NB4 (cell line): ENCODE measurements at places on chromosomes 13 and 19.

DNA sequence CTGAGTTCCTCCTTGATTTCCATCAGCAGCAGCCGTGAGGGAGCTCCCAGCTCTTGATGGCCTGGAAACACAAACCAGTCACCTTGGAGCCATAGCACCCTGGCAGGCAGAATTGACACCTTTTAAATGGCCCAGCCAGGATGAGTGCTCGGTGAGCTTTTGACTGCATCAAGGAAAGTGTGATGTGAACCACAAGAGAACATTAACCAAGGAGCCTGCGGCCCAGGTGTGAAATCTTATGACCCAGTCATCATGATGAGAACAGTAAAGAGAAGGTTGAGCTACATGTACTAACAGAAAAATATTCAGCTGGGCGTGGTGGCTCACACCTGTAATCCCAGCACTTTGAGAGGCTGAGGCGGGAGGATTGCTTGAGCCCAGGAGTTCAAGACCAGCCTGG lies 22.8 kb downstream of the SUGP2 start:
- DNase-seq, result no peak

- no peak for DNase-seq
These were observed 255.9 kb upstream of the STARD13 start for GRCh38 chr13:33541456-33541855.

GRCh38 chr13:94248454-94249228 lies 230.8 kb downstream of the DCT start:
- DNase-seq, result no peak

DNA sequence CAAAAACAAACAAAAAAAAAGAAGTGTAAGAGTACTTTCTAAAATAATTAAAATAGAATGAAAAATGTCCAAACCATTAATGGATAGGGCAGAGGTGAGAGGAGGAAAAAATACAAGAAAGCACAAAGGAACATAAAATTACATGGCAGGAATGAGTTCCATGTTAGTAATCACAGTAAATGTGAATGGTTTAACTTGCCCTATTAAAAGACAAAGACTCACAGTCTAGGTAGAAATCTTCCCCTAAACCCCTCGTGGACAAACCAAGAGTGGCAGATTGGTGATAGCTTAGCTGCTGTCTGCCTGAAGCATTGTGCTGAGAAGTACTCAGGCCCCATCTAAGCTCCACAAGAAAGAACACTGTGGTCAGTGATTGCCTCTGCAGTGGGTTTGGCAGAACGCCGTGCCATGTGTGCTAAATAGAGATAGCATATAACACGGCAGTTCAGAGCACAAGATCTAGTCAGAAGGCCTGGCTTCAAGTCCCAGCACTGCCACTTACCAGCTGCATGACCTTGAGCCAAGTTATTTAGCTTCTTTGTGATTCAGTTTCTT lies 103.5 kb downstream of the DPF1 start:
- no peak for DNase-seq

GRCh38 chr19:35760711-35761349 lies 2.9 kb downstream of the PROSER3 start:
- no peak for DNase-seq

DNA sequence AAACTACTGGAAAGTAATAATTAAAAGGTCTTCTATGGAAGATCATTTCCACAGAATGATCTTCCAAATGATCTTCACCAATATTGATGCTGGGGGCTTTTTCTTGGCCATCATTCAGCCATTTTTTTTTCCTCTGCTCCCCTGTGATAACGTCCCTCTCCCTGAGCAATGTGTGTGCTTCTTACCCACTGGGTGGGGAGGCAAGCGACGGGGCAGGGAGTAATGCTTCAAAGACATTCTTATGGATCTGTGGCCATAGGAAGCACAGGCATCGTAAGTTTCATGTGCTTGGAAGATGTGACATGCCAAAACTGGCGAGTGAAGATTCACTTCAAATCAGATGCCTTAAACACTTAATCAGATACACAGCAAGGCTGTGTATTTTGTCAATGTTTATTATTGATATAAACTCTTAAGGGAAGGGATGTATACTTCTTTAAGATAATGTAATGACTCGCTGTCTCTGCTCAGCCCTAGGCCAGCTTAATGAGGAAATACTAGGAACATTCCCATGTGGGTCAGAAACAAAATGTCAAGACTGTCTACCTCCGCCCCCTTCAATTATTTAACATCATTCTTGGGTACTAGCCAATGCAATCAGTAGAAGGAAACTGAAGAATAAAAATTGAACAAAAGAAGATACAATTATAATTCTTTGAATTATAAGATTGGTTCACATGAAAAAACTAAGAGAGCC lies 34.1 kb upstream of the SERPINE3 start:
- DNase-seq, result no peak

GRCh38 chr19:13781547-13781946 lies 7.3 kb downstream of the C19orf53 start:
- DNase-seq, result no peak

- DNase-seq, result no peak
These were observed 1185.8 kb downstream of the UQCRFS1 start for GRCh38 chr19:28027116-28027515.

GRCh38 chr19:2547721-2548120 lies 71.8 kb downstream of the GADD45B start:
- DNase-seq, result no peak

- no peak for DNase-seq
These were observed 71.0 kb downstream of the RASL11A start for GRCh38 chr13:27341616-27342015.

- DNase-seq, result peak; percentile 63
These were observed 32.8 kb downstream of the ZSWIM9 start for GRCh38 chr19:48203222-48203793.

DNA sequence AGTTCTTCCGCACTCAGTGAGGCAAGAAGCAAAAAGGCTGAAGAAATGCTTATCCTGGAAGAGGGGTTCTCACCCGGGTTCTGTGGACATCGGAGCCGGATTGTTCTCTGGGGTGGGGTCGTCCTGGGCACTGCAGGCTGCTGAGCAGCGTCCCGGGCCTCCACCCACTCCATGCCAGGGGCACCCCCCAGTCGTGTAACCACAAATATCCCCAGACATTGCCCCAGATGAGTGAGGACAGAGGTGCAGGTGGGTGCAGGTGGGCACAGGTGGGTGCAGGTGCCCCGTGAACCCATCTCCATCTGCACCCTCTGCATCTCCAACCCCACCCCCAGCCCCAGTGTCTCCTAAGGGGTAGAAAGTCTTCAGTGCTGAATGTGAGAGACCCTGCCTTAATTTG lies 67.5 kb downstream of the GNG7 start:
- DNase-seq, result no peak

DNA sequence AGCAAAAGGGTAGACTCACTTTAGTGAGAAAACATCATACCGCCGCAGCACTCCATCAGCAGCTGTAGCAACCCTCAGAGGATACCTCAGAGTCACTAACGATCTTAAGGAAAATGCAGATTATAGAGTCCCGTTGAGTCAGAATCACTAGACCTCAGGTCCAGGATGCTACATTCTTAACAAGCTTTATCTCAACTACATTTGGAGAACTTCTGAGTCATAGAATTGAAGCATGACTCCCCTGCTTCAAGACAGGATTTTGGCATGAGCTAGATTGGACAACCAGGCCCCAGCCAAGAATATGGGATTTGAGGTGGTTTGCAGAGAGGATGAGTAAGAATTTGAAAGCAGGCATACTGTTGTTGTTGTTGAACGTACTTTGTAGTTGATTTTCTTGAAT lies 118.9 kb upstream of the UBL3 start:
- no peak for DNase-seq

- no peak for DNase-seq
These were observed 267.6 kb upstream of the SLITRK6 start for GRCh38 chr13:86066611-86067365.

- DNase-seq, result no peak
These were observed 10.6 kb downstream of the KLF2 start for GRCh38 chr19:16335226-16335625.

- DNase-seq, result no peak
These were observed 643.4 kb downstream of the OLFM4 start for GRCh38 chr13:53672005-53672404.

- peak; percentile 95 for DNase-seq
These were observed 6.9 kb downstream of the PKN1 start for GRCh38 chr19:14440049-14440448.

GRCh38 chr13:75353781-75354193 lies 128.2 kb downstream of the TBC1D4 start:
- no peak for DNase-seq

- no peak for DNase-seq
These were observed 1.2 kb downstream of the PTPRS start for GRCh38 chr19:5339198-5339949.

GRCh38 chr19:47408156-47408938 lies 11.0 kb downstream of the MEIS3 start:
- peak; percentile 31 for DNase-seq

GRCh38 chr19:28715157-28715556 lies 497.8 kb downstream of the UQCRFS1 start:
- peak; percentile 77 for DNase-seq

DNA sequence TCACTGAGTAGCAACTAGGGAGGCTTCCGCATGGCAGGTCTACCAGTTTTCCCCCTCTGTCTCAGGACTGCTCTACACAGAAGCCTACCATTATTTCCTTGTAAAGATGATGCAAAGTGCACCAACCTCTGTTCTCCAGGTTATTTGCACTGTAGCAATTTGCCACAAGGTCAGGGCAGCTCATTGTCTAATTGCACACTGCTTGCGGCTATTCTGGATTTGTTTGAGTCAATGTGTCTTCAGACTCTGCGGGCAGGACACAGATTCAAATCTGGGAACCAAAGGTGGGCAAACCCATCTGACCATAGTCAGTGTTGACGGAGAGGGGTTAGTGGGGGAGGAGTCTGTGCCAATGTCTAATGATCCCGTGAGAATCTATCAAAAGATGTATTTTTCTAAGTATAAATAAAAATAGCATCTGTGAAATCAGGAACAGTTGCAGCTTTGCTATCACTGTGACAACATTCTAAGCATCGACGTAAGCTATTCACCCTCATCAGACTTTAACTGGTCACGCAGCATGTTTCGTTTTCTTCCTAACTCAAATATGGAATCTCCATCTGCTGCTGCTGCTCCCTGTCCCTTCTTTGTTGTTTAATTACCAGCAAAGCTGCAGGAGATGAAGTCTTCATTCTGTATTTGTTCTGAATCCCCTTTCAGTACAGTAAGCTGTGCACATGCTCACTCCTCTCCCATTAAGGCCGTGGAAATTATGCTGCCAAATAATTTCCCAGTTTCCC lies 26.4 kb downstream of the CYSLTR2 start:
- DNase-seq, result no peak

DNA sequence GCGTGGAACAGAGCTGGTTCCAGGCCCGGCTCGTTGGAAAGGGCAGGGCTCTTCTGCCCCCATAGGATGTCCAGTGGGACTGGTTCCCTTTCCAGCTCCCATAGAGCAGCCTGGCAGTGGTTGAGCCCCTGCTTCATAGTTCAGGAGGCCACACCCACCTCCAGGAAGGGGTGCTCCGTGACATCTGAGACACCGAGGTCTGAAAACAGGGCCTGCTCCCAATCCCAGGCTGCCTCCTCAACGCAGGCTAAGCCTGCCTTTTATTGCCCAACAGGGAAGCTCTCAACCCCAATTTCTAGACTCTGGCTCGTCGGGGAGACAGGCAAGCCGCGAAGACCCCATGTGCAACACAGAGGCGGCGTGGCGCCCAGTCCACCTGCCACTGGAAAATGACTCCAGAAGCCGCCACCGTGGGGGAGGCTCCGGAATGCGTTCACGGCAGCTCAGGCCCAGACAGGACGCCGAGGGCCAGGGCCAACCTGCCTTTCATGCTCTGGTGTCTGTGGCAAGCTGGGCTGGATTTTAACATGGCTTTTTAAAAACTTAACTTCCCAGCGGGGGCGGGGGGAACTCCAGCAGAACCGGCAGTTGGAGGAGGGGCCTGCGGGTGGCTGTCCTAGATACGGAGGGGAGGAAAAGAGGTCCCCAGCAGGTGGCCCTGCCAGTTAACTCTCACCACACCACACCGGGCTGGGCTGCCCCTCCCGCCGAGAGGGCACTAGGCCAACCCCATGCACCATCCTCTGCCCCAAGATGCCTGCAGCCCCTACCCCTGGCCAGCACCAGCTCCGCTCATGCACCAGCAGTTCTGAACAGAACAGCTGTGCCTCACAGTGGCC lies 17.9 kb upstream of the TINCR start:
- peak; percentile 78 for DNase-seq

- DNase-seq, result peak; percentile 65
These were observed 77.8 kb downstream of the TUBGCP3 start for GRCh38 chr13:112510002-112510780.

- DNase-seq, result no peak
These were observed 33.1 kb downstream of the DHRS12 start for GRCh38 chr13:51770681-51771417.

GRCh38 chr19:38081547-38082255 lies 142.3 kb downstream of the DPF1 start:
- DNase-seq, result no peak

- no peak for DNase-seq
These were observed 646 bp downstream of the TMEM161A start for GRCh38 chr19:19137556-19138108.

DNA sequence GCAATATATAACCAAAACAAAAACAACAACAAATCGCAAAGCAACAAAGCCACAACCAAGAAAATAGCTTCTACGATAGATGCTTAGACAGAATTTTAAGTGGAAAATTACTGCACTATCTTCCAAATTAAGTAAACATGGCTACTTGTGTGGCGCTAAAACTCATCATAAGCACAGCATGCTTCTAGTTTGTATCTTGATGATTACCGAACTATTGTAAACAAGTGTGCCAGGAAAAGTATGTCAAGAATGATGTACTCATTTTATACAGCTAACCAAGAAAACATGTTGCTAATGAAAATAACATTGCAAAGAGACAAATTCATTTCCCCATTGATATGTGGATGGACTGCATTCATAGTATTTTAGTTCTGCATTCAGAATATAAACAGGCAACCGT lies 271.9 kb upstream of the GPC6 start:
- DNase-seq, result no peak

DNA sequence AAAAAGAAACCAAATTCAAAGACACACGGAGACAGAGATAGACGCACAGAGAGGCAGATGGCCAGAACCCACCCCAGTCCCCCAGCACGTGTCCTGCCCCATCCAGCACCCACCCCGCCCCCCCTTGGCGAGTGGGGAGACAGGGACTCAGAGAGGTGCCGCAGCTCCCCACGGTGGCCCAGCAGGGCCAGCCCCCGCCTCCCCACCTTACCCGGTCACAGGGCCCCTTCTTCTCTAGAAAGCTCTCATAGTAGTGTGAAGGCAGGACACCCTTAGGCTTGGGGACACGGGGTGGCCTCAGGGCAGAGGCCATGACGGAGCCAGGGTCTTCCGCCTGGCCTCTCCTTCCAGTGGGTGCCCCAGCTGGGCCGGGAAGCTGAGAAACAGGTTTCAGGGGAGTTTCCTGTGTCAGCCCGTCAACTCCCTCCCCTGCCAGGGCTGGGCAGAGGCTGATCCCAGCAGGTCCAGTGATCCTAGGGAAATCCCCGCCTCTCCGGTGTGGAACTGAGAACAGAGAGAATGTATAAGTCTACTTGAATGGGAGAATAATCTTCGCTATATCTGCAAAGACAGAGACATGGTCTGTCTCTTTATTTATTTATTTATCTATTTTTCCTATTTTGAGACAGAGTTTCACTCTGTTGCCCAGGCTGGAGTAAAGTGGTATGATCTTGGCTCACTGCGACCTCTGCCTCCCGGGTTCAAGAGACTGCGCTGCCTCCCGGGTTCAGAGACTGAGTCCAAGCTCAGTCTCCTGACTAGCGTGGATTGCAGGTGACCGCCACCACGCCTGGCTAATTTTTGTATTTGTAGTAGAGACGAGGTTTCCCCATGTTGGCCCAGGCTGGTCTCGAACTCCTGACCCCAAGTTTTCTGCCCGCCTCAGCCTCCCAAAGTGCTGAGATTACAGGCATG lies at the start of gene STAP2:
TSS of gene STAP2 (minus strand) at position 387 of the 915 bp plus-strand sequence. CDS start at position 313, 74 bp downstream.
- no peak for DNase-seq

- DNase-seq, result peak; percentile 64
These were observed 3.0 kb downstream of the ZC3H4 start for GRCh38 chr19:47110521-47111005.
